Sigmoid colon (tissue), 7 donors: ENCODE measurements at places on chromosomes 3 and 15. TPM values are rescaled to one million over a fixed set of nuclear protein-coding genes. Genes with fewer than 3 reads are reported as not detected.

Gene ZNF774
- 2.8 TPM for total RNA-seq

Gene ZBTB20
- total RNA-seq, result 109 TPM

Gene ECE2
- total RNA-seq, result 2.3 TPM

Gene FSIP1
- total RNA-seq, result 1.2 TPM

Gene CEP19
- total RNA-seq, result 2.6 TPM

Gene SLC6A20
- total RNA-seq, result not detected

Gene MCCC1
- total RNA-seq, result 19.7 TPM

Gene SLC6A11
- not detected for total RNA-seq

Gene EPHA6
- total RNA-seq, result 53.5 TPM

Gene ZNF80
- not detected for total RNA-seq

Gene KLHL40
- total RNA-seq, result under 0.01 TPM

Gene THSD4
- total RNA-seq, result 1.9 TPM
